ENCODE measurements at places on chromosomes 2 and 18. TPM values are rescaled to one million over a fixed set of nuclear protein-coding genes. Genes with fewer than 3 reads are reported as not detected.

DNA sequence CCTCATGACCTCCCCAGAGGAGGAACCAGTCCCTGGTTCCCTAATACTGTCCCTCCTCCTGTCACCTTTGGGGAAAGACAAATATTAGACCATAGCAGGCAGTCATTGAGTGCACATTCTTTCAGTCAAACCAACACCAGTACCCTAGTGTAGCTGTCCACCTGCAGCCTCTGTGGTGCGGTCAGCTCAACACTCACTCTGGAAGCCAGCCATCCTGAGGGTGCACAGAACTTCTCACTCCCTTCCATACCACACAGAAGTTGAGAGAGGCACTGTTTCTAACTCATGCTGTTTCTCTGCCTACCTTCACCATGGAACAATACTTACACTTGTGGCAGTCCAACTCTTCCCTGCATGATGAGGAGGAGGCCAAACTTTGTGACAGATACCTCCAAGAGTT lies 232.6 kb upstream of the FBXO11 start:
- H3K27me3 ChIP-seq, result no peaks in the 10 kb centered on the region
- H3K27ac ChIP-seq, result no peak overlapping the region
- no peak overlapping the region for H3K4me3 ChIP-seq
- no peaks in the 10 kb centered on the region for H3K4me1 ChIP-seq
- DNase-seq, result no peak

DNA sequence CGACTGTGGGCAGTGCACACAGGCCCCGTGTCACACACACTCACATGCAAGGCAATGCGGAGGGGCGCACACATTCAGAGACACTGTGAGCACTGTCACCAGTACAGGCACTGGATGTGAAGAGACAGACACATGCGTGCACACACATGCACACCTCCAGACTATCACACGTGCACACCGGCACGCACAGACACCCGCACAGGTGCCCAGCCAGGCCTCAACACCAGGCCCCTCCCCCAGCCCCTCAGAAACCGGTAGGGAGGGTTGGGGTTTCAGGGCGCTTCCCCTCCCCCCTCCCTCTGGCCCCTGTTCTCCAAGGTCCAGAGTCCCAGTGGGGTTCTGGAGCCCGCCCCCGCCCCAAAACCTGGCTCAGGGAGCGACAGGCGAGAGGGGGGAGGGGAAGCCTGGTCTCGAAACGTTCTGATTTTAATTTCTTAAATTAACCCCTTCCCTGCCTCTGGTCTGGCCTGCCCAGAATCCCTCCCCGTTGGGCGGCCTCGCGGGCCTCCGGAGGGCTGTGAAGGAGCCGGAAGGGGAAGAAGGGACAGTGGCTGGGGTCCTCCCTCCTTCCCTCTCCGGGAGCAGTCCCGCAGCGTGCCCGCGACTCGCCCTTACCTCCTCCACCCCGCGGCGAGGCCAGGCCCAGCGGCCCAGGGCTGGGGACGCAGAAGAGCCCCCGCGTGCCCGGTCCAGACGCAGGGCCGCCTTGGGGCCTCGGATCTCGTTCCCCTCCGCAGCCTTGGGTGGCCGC lies 558 bp downstream of the FBXO41 start:
- H3K4me3 ChIP-seq, result peak overlapping the region; percentile 57
- H3K36me3 ChIP-seq, result no peaks in the 10 kb centered on the region
- H3K27ac ChIP-seq, result no peak overlapping the region
- peaks cover 39% of the 10 kb centered on the region for H3K27me3 ChIP-seq

RRM2 gene
- total RNA-seq, result 3.0 TPM

RAB6C gene
- 0.40 TPM for total RNA-seq

IL36A gene
- total RNA-seq, result not detected

GRCh38 chr2:51597086-51597485 lies 565.2 kb upstream of the NRXN1 start:
- H3K27me3 ChIP-seq, result no peaks in the 10 kb centered on the region
- no peak for DNase-seq
- H3K4me3 ChIP-seq, result no peak overlapping the region

ANAPC1 gene
- 38.0 TPM for total RNA-seq

DNA sequence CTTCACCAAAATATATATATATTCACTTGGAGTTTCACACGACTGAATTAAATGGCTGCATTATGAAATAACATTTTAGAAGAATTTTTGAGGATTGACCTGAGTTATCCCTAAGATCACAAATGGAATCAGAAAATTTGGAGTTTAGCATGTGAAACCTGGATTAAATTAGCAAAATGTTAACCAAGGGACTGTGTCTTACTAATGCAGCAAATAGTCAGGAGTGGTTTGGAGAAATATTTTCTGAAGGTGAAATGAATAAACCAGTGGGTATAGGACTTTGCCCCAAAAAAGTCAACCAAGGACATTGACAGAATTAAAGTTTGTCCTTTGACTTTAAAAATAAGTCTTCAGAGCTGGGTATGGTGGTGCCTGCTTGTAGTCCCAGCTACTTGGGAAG lies 111.2 kb downstream of the PRPF40A start:
- no peaks in the 10 kb centered on the region for H3K27me3 ChIP-seq
- no peak for DNase-seq
- no peak overlapping the region for H3K27ac ChIP-seq
- H3K4me3 ChIP-seq, result no peak overlapping the region
- H3K4me1 ChIP-seq, result no peaks in the 10 kb centered on the region

DNA sequence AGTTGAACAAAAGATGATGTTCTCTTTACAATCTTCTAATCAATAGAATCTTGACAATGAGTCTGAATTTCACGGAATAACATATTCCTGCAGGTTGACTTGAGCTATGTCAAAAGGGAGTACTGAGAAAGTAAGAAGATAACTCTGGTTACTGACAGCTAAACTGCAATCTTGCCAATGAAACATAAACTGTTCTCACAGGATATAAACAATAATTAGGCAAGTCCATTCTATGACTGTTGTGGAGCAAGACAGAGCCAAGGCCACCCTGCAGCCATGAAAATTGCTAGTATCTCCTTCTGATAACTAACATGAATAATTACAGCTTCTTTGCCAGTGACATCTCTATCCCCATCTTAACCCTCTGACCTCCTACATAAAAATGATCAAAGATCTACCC lies 6.3 kb upstream of the RPRD1A start:
- no peak overlapping the region for H3K4me3 ChIP-seq
- no peaks in the 10 kb centered on the region for H3K4me1 ChIP-seq
- peaks cover 3% of the 10 kb centered on the region for H3K27me3 ChIP-seq
- DNase-seq, result no peak
- no peak overlapping the region for H3K27ac ChIP-seq

ATL2 gene
- total RNA-seq, result 144 TPM

CCDC68 gene
- 0.19 TPM for total RNA-seq

SLC66A2 gene
- 53.4 TPM for total RNA-seq

NOTO gene
- not detected for total RNA-seq

GRCh38 chr2:237432484-237433092 lies 18.6 kb upstream of the COL6A3 start:
- H3K4me3 ChIP-seq, result no peak overlapping the region
- no peak overlapping the region for H3K27ac ChIP-seq
- H3K36me3 ChIP-seq, result no peaks in the 10 kb centered on the region

OTOF gene
- 0.16 TPM for total RNA-seq

DNA sequence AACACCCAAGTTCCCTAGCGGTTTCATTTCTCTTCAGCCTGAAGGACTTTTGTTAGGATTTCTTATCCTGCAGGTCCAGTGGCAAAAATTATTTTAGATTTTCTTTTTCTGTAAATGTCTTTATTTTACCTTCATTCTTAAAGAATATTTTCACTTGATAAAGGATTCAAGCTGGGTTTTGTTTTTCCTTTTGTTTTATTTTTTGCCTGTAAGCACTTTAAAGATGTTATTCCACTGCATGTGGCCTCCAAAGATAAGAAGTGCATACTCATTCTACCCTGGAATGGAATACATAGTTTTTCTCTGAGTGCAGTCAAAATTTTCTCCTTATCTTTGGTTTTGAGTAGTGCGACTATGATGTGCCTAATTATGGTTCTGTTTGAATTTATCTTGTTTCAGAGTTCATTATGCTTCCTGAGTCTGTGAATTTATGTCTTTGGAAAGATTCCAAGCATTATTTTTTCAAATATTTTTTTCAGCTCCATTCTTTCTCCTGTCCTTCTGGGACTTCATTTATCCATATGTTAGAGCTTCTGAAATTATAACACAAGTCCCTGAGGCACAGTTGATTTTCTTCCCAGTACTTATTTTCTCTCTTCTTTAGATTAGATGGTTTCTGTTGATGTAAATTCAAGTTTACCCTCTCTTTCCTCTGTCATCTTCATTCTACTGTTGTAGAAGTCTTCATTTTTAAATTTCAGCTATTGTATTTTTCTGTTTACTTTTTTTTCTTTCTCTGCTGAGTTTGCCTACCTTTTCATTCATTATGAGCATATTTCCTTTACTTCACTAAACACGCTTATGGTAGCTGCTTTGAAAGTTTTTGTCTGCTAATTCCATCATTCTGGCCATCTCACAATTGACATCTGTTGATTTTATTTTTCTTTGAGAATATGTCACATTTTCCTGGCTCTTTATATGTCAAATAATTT lies 69.6 kb downstream of the MAPRE2 start:
- no peak overlapping the region for H3K4me3 ChIP-seq
- no peaks in the 10 kb centered on the region for H3K4me1 ChIP-seq
- no peaks in the 10 kb centered on the region for H3K36me3 ChIP-seq
- DNase-seq, result no peak

HOXD13 gene
- not detected for total RNA-seq

LHCGR gene
- not detected for total RNA-seq

DNA sequence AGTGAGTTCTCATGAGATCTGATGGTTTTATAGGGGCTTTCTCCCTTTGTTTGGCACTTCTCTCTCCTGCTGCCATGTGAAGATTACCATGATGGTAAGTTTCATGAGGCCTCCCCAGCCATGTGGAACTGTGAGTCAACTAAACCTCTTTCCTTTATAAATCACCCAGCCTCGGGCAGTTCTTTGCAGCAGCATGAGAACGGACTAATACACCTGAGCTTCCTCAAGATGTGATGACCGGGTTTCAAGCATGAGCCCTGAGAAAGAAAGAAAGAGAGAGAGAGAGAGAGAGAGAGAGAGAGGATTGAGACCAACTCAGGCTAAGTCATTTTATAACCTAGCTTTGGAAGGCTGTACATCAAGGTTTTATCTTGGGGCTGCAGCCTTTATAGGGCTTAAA lies 167.7 kb upstream of the SERPINE2 start:
- H3K27ac ChIP-seq, result no peak overlapping the region
- H3K4me3 ChIP-seq, result no peak overlapping the region
- no peaks in the 10 kb centered on the region for H3K4me1 ChIP-seq
- no peaks in the 10 kb centered on the region for H3K36me3 ChIP-seq

GRCh38 chr2:221285148-221285547 lies 287.0 kb downstream of the EPHA4 start:
- no peaks in the 10 kb centered on the region for H3K27me3 ChIP-seq
- H3K36me3 ChIP-seq, result no peaks in the 10 kb centered on the region
- DNase-seq, result no peak
- H3K4me1 ChIP-seq, result no peaks in the 10 kb centered on the region
- no peak overlapping the region for H3K27ac ChIP-seq

GRCh38 chr2:55811048-55811447 lies 112.5 kb downstream of the EFEMP1 start:
- H3K27me3 ChIP-seq, result no peaks in the 10 kb centered on the region
- no peak for DNase-seq
- H3K4me3 ChIP-seq, result no peak overlapping the region
- H3K36me3 ChIP-seq, result no peaks in the 10 kb centered on the region

GRCh38 chr2:146108993-146109392 lies 1589.1 kb upstream of the ZEB2 start:
- no peaks in the 10 kb centered on the region for H3K4me1 ChIP-seq
- DNase-seq, result no peak
- no peaks in the 10 kb centered on the region for H3K27me3 ChIP-seq
- H3K27ac ChIP-seq, result no peak overlapping the region

- H3K27ac ChIP-seq, result no peak overlapping the region
- no peaks in the 10 kb centered on the region for H3K36me3 ChIP-seq
- H3K27me3 ChIP-seq, result no peaks in the 10 kb centered on the region
- H3K4me3 ChIP-seq, result no peak overlapping the region
- H3K4me1 ChIP-seq, result no peaks in the 10 kb centered on the region
These were observed 154.1 kb upstream of the HDAC4 start for GRCh38 chr2:239554766-239555570.

DNA sequence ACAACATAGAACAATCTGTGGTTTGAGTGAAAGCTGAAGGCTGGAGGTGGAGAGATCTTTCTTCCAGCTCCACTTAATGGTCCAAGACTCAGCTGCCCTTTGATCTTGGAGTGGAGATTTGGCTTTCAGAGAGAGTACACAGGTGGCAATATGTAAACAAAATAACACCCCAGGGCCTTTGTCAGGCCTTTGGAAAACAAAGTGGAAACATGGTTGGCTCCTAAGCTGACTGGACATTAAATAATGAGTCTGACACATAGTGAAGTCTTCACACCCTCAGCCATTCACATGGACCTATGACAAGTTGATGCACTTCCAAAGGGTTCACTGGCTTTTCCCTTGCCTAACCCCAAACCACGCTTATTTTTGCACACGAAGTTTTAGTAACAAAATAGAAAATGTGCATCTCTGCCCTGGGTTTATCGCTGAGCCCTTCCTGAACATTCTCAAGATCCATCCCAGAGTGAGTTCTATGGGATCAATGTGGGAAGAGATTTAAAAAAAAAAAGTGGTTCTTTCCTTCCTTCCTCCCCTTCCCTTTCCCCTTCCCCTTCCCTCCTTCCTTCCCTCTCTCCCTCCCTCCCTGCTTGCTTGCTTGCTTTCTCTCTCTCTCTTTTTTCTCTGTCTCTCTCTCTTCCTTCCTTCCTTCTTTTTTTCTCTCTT lies 201.3 kb upstream of the NT5C1B start:
- no peak overlapping the region for H3K27ac ChIP-seq
- no peaks in the 10 kb centered on the region for H3K36me3 ChIP-seq
- no peak overlapping the region for H3K4me3 ChIP-seq
- H3K27me3 ChIP-seq, result no peaks in the 10 kb centered on the region

CXCR2 gene
- total RNA-seq, result 0.24 TPM

VWA3B gene
- not detected for total RNA-seq

- H3K4me3 ChIP-seq, result no peak overlapping the region
- no peaks in the 10 kb centered on the region for H3K4me1 ChIP-seq
- H3K36me3 ChIP-seq, result no peaks in the 10 kb centered on the region
- no peaks in the 10 kb centered on the region for H3K27me3 ChIP-seq
- no peak overlapping the region for H3K27ac ChIP-seq
These were observed 66.2 kb downstream of the MAIP1 start for GRCh38 chr2:200021449-200022114.

SOX11 gene
- total RNA-seq, result 0.05 TPM

CRYGC gene
- total RNA-seq, result not detected

- H3K4me3 ChIP-seq, result no peak overlapping the region
- peaks cover 8% of the 10 kb centered on the region for H3K4me1 ChIP-seq
- no peaks in the 10 kb centered on the region for H3K36me3 ChIP-seq
- H3K27ac ChIP-seq, result no peak overlapping the region
- no peak for DNase-seq
- no peaks in the 10 kb centered on the region for H3K27me3 ChIP-seq
These were observed 308.8 kb upstream of the LYPD1 start for GRCh38 chr2:132978840-132979239.

GRCh38 chr2:151860210-151860609 lies 32.0 kb upstream of the ARL5A start:
- no peak overlapping the region for H3K4me3 ChIP-seq
- DNase-seq, result no peak
- no peak overlapping the region for H3K27ac ChIP-seq
- H3K27me3 ChIP-seq, result no peaks in the 10 kb centered on the region
- H3K4me1 ChIP-seq, result no peaks in the 10 kb centered on the region

GRCh38 chr2:161569401-161569800 lies 54.8 kb upstream of the SLC4A10 start:
- DNase-seq, result no peak
- H3K4me3 ChIP-seq, result no peak overlapping the region
- H3K27ac ChIP-seq, result no peak overlapping the region
- H3K4me1 ChIP-seq, result no peaks in the 10 kb centered on the region
- no peaks in the 10 kb centered on the region for H3K27me3 ChIP-seq

RPRM gene
- not detected for total RNA-seq

All from suprapubic skin (tissue), 4 donors.